ENCODE measurements at places on chromosomes 3 and 15.

- no peak for DNase-seq
These were observed 116.6 kb upstream of the TLE3 start for GRCh38 chr15:70214276-70214675.

DNA sequence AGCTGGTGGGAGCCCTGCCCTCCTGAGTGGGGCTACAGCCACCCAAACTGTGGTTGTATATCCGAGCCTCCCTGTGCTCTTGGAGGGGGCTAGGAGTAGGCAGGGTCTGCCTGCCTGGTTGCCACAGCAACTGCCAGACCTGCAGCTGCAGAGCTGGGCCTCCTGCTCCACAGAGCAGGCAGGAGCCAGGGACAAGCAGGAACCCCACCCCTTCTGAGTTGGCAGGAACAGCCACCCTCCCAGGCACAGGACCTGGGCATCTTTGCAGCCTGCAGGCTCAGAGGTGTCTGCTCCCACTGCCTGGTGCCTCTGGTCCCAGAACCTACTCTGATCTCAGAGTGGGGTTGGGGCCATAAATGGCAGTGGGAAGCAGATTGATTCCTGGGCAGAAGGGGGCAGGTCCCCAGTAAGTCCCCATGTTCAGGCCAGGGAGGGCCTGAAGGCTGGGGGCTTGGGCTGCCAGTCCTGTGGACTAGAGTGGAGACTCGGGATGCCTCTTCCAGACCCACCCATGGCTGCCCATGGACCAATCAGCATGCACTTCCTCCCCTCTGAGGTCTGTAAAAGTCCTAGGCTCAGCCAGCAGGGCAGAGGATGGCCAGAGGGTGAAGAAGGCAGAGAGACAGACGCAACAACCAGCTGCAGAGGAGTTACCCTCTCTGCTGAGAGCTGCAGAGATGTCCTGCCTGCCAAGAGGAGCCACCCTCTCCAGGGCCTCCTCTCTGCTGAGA is 10.3 kb upstream of the LRRC31 start:
- DNase-seq = no peak

DNA sequence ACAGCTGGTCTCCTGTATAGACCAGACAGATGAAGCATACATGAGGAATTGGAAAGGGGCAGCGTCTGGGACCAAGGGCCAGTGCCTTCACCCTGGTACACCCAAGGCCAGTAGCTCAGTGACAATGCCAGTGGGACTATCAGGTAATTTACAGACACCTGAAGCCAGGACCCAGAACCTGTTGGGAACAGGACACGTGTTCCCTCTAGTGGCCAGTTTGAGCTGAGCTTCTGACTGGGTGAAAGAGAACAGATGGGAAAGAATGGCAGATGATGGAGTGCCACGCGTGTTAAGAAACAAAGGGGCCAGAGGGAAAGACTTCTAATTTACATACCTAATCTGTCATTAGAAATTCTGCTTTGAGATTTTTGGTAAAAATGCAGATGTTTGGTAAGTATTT is 5.1 kb upstream of the SLC25A38 start:
- peak; percentile 53 for DNase-seq

DNA sequence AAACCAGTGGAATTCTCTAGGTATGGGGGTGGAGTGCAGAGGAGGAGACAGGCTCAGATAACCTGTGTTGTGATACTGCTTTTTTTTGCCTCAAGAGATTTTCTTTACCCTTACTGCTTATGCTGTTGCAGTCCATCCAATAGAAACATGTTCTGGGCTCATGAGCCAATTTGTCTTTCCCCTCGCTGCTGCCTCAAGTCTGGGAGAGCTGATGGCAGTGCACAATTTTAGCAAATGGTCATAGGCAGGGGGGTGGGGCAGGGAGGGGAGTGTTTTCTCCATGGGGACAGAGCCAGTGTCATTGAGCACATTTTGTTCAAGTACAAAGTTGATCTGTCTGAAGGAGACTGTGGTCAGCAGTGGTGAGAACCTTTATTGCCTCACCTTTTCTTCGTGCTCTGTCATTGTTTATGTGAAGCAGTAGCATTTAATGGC is 134.9 kb downstream of the MBNL1 start:
- no peak for DNase-seq

DNA sequence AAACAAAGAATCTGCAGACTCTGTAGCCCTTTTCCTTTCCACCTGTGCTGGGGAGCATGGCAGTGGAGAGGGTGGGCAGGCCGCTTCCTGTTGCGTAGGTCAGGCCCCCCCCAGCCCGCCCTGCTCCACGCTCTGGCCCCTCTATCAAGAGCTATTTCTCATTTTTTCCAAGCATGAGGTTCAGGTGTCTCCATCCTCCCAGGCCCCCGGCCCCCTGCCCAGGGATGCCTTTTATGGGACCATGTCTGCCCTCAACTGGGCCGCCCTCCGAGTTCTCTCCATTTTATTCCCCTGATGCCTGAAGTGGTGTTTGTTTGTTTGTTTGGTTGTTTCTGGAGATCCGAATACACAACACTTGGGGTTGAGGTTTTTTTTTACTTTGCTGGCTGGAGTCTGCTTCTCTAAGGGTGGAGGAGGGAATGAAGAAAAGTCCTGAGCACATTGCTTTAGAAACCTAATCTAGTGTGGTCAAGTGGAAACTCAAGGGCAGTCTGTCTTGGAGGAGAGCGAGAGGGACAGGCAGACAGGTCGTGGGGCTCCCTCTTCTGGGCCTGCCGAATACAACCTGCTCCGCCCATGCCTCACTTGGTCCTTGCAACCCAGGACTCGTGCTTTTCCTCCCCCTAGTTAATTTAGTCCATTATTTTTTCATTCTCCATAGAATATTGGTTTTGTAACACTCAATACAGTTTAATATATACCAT is 176.5 kb upstream of the LYSMD4 start:
- no peak for DNase-seq

GRCh38 chr3:107428051-107428858 is 51.0 kb downstream of the CCDC54 start:
- DNase-seq = no peak

DNA sequence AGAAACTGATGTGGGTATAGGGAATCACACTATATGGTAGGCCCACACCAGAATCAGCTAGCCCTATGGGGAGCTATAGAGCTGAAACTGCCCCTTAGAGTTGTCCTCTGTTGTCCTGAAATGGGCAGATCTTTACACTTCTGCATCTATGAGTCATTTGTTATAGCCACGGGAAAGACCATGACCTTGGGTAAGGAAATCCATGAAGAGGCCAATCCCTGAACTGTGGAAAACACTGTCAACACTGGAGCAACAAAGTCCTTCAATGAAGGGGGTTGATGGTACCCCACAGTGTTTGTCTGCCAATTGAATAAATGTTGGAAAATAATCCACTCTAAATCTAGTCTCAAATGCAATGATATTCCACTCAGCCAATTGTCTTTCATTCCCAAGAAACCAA is 5.2 kb upstream of the CD200R1 start:
- DNase-seq = no peak

GRCh38 chr3:134693226-134693625 is 42.4 kb upstream of the KY start:
- DNase-seq = no peak

DNA sequence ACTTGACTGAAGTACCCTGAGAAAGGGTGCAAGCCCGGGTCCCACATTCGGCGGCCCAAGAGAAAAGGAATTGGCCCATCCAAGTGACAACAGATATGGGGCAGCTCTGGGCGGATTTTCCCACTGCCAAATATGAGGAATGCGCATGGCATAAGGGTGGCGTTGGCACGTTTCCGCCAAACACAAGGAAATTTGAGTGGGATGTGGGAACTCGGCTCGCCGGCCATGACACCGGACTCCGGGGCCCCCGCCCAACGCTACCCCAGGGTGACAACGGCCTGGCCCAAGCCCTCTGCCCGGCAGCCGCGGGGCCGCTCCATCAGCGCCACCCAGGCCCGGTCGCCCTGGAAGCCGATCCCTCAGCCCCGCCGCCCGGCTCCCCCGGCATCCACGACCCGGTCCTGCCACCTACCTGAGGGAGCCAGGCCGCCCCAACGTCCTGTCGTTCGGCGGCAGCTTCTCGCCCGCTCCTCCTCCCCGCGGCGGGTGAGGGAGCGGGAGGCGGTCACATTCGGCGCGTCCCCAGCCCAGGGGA is 449 bp downstream of the RAF1 start:
- DNase-seq = no peak

GRCh38 chr3:165466856-165467255 is 270.7 kb upstream of the SLITRK3 start:
- DNase-seq = no peak

GRCh38 chr3:149603126-149604074 is 54.4 kb downstream of the WWTR1 start:
- no peak for DNase-seq

GRCh38 chr15:80550219-80550907 is 144.7 kb upstream of the ABHD17C start:
- no peak for DNase-seq

- DNase-seq = no peak
These were observed 284.5 kb upstream of the PLSCR5 start for GRCh38 chr3:146889626-146890025.

DNA sequence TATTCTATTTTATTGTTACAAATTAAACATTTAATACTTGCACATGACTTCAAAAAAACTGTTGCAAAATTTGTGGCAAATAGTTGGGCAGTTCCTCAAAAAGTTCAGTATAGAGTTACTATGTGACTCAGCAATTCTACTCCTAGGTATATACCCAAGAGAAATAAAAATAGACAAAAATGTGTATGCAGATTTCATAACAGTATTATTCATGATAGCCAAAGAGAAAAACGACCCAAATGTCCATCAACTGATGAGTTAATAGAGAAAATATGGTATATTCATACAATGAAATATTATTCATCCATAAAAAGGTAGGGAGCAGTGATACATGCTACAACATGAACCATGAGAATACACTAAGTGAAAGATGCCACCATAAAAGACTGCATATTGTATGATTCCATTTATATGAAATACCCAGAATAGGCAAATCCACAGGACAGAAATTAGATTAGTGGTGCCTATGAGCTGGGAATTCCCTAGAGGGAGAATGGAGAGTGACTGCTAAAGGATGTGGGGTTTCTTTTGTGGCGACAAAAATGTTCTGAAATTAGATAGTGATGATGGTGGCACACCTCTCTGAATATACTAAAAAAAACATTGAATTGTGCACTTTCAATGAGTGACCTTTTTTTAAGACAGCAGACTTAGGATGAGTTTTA is 31.6 kb upstream of the CLASP2 start:
- DNase-seq = no peak

GRCh38 chr3:127887321-127887720 is 27.7 kb upstream of the KBTBD12 start:
- no peak for DNase-seq

- DNase-seq = no peak
These were observed 69.5 kb downstream of the TRANK1 start for GRCh38 chr3:36875397-36875796.

DNA sequence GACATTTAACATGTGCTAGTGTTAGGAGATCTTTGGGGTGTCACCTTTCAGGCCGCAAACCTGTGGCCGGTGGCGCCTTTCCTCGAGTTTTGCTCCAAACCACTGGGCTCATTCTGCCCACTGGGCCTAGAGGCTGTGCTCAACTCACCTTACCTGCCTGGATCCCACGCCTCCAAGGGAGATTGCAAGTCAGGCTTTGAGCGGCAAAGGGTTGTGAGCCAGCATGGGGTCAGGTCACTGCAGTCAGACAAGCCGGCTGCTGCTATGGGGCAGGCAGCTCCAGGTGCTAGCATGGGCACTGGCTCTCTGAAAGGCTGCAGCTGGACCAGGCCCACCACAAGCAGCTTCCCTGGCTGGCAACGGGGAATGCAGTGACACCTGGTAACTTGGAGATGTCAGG is 265.5 kb downstream of the ZBBX start:
- DNase-seq = no peak

DNA sequence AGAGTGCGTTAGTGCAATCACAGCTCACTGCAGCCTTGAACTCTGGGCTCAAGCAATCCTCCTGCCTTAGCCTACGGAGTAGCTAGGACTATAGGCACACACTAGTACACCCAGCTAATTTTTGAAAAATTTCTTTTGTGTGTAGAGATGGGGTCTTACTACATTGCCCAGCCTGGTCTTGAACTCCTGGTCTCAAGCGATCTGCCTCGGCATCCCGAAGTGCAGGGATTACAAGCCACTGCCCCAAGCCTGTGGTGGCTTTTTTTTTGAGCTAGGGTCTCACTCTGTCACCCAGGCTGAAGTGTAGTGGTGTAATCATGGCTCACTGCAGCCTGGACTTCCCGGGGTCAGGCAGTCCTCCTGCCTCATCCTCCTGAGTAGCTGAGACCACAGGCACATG is 17.1 kb downstream of the PCCB start:
- no peak for DNase-seq

DNA sequence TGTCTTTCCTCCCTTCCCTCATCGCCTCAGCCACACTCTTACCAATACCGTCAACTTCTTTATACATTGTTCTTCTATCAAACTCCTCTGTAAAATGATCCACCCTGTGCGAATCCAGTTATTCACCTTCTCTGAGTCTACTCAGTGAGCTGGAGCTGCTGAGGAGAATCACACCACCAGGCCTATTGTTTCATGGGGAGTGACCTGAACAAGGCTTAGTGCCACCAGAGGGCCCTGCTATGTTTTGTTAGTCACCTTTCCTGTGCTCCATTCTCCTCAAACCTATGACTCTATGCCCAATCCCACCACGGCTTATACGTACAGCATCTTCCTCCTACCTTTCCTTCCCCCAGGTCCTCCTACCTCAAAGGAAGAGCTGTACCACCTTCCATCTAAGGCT is 50.4 kb upstream of the MED12L start:
- DNase-seq = no peak

Measured in stimulated activated CD4-positive, alpha-beta T cell treated with anti-CD3 and anti-CD28 coated beads, Interleukin-1b, Interleukin-23, amount 100 ng/mL, for 48 hours (primary cell).